ENCODE measurements at places on chromosomes 1 and 21.

DNA sequence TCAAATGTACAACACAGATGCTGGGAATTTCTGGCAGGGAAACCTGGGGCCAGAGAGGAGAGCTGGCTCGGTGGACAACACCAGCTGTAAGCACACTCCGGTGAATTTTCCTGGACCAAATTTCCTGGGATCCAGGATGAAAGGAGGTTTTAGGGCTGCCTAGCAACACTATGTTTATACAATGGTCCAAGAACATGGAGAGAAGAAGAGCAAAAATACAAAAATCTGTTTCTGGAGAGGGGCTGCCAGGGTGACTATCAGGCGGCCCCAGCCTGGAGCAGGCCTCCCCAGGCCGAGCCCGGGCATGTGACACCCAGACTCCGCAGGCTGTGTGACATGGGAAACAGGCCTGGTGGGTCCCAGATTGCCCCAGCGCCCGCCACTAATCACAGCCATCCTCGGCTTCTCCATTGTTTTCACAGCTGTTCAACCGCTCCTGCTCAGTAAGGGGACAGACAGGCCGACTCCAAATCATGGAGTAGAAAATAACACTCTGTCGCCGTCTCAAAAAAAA lies 336.0 kb upstream of the NFIA start:
- no peak for DNase-seq

- DNase-seq, result peak; percentile 62
These were observed 13.0 kb downstream of the CHIT1 start for GRCh38 chr1:203216274-203217138.

DNA sequence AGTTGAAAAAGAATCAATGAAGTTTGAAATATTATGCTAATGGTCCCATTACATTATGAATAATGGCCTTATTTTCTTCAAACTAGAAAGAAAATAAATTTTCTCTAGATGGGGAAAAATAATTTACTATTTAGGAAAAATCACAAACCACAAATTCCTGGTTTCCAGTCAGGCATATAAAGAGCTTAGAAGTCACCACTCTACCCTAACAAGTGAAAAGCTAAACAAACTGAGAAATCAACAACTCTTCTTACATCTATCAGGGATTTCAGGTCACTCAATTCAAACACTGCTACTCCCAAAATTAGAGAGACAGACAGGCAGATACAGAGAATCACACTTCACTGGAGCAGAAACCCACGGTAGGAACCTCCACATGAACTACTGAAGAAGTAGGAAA lies 82.1 kb upstream of the LRRC7 start:
- DNase-seq, result no peak

GRCh38 chr1:202599669-202600431 lies 110.4 kb downstream of the SYT2 start:
- DNase-seq, result peak; percentile 37

GRCh38 chr1:167669209-167670124 lies 39.4 kb downstream of the RCSD1 start:
- no peak for DNase-seq

DNA sequence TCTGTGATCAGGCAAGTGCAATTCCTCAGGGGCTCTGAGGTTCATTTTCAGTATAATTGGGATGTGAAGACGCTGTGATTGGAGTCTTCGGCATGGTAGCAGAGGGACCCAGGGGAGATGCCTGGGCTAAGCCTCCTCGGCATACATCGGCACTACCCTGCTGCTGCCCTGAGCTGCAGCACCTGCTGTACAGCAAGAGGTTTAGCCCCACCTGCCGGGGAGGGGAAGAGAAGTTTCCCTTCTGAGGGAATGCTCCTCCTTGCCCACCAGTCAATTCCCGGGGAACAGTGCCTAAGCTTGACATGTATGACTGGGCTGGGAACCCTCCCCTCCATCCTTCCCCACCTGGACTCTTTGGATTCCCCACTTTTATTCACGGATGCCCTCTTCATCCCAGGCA lies 24.9 kb downstream of the CNIH3 start:
- peak; percentile 28 for DNase-seq

GRCh38 chr1:6660415-6661049 lies 35.9 kb downstream of the THAP3 start:
- no peak for DNase-seq

- no peak for DNase-seq
These were observed 55.6 kb downstream of the SUCO start for GRCh38 chr1:172588296-172589291.

DNA sequence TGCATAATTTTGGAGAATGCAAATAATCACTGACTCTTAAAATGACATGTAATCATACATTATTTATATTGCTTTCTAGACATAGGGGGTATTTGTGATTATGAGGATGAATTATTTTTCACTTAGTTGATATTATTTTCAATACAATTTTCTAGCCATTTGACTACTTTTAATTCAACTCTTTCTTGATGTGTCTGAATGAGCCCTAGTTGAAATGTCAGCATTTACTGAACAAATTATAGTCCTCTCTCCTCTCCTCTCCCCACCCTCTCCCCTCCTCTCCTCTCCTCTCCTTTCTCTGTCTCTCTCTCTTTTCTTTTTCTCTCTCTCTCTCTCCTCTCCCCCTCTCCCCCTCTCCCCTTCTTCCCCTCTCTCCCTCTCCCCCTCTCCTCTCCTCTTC lies 194.6 kb downstream of the GPR52 start:
- no peak for DNase-seq

- DNase-seq, result no peak
These were observed 344.0 kb downstream of the ASTN1 start for GRCh38 chr1:176820391-176821031.

DNA sequence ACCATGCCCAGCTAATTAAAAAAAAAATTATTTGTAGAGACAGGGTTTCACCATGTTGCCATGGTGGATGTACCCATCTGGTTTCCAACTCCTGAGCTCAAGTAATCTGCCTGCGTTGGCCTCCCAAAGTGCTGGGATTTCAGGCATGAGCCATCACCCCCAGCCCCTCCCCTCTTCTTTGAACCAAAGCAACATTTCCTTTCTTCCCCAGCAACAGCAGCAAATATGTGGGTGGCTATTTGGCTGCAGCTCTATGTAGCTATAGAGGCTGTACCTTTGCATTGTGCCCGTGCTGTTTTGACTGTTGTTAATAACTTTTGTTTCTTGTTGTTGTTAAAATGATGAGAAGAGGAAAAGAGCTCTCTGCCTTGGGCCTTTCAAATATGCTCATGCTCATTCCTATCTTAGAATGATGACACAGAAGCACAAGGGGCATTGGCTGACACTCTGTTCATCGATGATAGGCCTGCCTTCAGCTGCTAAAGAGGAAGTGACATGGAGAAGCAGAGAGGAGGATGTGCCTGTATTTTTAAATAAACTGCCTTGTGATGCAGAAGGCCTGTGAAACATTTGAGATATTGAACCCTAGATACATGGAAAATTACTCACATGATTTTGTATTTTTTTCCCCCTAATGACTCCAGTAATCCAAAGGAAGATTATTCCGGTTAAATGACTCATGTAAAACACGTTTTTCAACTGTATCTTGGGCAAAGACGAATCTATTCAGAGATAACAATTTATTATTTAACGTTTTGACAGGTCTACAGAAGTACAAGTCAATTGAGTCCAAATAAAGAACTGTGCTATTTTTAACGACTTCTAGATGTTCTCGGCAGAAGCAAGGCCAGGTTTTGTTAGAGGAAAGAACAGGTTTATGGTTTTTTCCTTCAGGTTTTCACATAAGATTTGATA lies 20.5 kb upstream of the XPR1 start:
- peak; percentile 44 for DNase-seq

DNA sequence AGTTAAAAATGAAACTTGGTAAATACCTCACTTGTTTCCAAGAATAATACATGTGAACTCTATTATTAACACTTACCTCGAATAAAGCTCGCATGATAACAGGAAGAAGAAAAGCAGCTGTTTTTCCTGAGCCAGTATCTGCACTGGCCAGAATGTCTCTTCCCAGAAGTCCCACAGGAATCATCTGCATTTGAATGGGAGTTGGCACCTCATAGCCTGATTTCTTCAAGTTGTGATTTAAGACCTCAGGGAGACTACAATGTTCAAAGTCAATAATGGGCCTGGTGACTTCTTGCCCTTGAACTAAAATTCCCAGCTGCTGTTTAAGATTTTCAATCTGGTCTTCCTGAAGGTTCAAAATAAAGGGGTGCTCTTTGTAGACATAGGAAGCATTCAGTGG lies 3.8 kb downstream of the DDX59 start:
- DNase-seq, result no peak

DNA sequence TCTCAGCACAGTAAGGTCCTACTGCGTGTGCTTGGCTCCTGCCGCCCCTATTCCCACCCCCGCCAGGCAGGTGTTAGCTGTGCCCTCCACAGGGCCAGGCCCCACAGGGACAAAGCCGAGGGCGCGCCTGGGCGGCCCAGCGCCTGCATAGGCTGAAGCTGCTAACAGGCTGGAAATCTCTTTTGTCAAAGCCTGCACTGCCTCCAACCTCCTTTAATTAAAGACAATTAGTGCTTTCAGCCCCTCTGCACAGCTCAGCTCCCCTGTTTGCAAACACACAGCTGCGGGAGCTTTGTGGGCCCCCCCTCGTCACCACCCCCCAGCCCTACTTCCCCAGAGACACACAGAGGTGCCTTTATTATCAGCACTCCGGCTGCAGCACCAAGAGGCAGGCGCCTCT lies 95.9 kb downstream of the EPHB2 start:
- no peak for DNase-seq

GRCh38 chr1:3522564-3523265 lies 68.2 kb downstream of the ARHGEF16 start:
- no peak for DNase-seq

- no peak for DNase-seq
These were observed 11.0 kb upstream of the SERBP1 start for GRCh38 chr1:67441183-67441582.

DNA sequence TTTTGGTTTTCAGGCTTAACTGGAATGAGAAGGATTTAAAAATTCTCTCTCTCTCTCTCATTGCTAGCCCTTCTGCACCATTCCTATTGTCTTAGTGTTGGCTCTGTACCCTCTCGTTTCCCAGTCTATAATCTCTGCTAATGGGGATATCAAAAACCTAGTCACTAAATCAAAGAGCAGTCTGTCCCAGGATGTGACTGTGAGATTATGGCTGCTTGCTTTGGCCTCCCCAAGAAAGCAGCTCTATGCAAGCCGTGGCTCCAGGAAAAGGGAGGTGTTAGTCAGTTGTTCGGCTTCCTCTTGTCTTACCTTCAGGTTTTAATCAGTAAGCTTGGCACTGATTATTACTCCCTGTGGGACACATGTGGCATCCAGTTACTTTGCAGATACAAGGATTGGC lies 468.8 kb downstream of the USP25 start:
- no peak for DNase-seq

GRCh38 chr1:52795464-52795863 lies 47.1 kb upstream of the ZYG11A start:
- DNase-seq, result no peak

GRCh38 chr1:236015539-236015938 lies 49.4 kb downstream of the NID1 start:
- DNase-seq, result no peak

DNA sequence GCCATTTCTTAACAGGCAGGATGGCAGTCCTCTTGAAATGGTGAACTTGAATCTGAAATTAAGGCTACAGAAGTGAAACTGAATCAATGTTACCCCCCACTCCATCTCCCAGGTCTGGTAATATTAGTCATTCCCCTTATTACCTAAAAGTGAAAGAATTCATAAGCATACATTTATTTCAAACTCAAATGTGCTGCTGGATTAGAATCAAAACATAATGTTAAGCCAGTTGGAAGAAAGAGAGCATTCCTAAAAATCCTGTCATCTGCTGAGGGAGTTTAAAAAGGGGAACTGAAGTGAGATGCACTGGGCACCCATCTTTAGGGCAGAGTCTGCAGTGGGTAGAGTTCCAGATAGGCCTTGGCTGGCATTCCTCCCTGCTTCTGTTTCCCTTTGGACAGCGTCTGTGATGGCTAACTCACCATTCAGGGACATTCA lies 17.4 kb downstream of the KIAA0319L start:
- no peak for DNase-seq

GRCh38 chr1:181397845-181398244 lies 85.5 kb upstream of the CACNA1E start:
- no peak for DNase-seq

DNA sequence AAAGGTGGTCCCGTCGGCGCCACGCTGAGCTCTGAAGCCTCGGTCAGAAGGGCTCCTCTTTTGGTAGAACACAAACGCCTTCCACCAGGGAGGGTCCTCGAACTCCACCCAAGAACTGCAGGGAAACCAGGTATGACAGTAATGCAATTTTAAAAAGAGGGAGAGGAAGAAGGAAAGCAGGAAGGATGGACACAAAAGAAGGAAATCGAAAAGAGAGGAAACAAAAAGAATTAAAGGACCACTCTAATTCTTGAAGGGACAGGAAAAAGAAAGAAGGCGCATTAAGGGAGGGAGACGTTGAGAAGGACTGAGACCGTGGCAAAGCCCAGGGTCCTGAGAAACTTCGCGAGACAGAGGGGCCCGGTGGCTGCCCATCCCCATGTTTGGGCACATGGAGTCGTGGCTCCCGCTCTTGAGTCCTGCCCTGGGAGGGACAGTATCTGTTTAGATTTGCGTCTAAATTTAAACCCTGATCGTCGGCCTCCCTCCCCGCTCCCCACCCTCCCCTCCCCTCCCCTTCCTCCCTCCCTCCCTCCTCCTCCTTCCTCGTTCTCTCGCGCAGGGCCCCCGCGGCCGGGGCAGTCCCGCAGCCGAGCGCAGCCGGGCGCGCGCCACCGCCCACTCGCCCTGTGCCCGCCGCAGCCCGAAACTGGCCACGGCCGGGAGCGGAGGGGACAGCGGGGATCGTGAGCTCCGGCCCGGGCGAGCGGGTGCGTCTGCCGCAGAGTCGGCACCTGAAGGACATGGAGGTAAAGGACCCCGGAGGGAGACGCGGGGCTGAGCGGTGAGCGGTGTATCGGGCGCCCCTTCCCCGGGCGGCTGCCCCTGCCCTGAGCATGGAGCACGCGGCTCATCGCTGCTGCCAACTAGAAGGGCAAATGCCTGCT lies at the start of gene RCSD1:
Gene RCSD1, plus strand, starts transcription at position 552 of the 887 bp plus-strand sequence. Its CDS starts 192 bp downstream, at position 744.
- peak; percentile 20 for DNase-seq

DNA sequence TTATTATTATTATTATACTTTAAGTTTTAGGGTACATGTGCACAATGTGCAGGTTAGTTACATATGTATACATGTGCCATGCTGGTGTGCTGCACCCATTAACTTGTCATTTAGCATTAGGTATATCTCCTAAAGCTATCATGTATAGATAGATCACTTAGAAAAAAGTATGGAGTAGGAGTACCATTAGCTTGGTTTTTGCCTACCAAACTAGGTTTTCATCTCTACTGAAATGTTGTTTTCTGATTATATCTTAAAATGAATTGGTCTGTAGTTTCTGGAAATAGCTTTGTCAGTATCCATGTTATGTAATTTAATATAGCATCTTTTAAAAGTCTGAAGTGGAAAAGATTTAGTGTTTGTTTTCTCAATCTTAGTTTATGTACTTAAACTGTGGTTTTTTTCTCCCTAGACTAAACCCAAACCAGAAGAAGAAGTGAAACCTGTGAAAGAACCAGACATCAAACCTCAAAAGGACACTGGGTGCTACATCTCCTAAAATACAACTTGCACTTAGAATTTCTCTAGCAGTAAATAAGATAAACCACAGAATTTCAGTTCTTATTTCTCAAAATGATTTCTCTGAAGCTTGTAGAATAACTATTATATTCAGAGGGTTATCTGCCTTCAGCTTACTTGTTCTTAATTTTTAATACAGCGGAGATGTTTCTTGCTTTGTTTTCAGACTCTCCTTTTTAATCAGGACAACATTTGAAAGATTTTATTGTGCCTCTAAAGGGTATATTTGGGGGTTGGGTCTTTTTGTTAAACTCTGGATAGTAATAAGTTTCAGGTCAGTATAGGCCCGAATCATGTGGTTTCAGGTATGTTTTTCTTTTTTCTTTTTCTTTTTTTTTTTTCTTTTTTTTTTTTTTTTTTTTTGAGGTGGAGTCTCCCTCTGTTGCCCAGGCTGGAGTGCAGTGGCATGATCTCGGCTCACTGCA lies 4.5 kb upstream of the FAM177B start:
- DNase-seq, result no peak

GRCh38 chr1:208449951-208450350 lies 205.8 kb upstream of the PLXNA2 start:
- DNase-seq, result no peak
